ENCODE measurements at places on chromosomes 6 and 20.

DNA sequence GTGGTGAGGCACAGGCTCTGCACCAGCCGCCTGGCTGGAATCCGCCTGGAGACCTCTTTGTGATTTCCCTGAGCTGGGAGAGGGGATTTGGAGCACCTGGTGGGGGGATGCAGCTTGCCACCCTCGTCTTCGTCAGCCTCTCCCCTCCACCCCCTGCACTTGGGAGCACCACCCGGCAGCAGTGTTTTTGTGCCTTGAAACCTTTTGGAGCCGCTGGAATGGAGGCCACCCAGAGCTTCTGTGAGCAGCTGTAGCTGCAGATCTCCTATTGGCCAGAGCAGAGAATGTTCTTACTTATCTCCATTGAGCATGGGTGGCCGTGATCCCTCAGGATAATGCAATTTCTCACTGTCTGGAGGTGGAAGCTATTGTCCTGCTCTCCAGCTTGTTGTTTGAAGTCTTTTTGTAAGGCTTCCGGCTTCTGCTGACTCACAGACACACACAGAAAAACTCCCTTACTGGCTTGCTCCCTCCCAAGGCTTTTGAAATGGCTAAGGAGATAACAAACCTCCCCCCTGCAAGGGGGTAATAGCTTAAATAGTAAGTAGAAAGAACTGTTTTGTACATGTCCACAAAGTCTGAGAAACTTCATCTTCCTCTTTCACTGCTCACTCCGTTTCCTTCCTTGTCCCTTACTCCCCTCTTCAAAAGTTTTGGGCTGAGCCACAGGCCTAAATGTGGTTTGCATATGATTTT is 271.2 kb downstream of the PRL start:
- DNase-seq, result no peak

GRCh38 chr20:63505281-63505680 is 6.4 kb upstream of the EEF1A2 start:
- no peak for DNase-seq

GRCh38 chr6:56842686-56843475 is 112.0 kb upstream of the BEND6 start:
- DNase-seq, result peak; percentile 67

DNA sequence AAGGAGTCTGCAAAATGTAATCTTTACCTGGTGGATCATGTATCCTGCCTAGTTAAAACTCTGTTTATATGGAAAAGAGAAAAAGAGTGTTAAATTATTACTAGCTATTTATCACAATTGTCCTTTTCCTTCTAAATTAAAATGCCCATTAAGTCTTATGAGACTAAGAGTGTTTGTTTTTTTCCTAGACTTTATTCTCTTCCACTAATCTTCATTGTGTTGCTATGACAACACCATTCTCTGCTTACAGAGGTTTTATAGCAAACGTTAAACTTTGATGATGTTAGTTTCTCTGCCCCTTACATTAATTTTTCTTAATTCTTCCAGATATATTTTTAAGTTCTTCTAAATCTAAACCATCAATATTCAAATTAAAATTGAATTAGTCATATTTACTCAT is 420.8 kb downstream of the TBC1D32 start:
- no peak for DNase-seq

DNA sequence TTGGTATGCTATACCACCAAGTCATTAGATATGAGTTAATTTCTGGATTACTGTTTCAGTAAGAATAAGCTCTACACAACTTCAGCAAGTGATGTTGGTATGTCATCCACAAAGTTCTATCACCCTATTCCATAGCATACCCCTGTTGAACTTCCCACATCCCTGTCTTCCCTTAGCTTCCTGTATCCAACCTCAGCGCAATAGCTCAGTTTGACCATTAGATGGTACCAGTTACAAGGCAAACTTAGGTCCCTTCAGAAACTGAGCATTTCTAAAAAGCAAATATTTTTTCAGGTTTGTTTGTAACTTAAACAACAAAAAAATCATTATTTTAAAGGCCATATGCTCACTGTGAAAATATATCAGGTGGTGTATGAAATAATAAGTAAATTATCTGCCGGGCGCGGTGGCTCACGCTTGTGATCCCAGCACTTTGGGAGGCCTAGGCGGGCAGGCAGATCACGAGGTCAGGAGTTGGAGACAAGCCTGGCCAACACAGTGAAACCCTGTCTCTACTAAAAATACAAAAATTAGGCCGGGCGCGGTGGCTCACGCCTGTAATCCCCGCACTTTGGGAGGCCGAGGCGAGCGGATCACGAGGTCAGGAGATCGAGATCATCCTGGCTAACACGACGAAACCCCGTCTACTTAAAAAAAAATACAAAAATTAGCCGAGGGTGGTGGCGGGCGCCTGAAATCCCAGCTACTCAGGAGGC is 8.8 kb upstream of the MOG start:
- no peak for DNase-seq
